ENCODE measurements at places on chromosomes 3 and 15.

- DNase-seq = no peak
These were observed 975 bp downstream of the PCSK6 start for GRCh38 chr15:101488300-101489164.

DNA sequence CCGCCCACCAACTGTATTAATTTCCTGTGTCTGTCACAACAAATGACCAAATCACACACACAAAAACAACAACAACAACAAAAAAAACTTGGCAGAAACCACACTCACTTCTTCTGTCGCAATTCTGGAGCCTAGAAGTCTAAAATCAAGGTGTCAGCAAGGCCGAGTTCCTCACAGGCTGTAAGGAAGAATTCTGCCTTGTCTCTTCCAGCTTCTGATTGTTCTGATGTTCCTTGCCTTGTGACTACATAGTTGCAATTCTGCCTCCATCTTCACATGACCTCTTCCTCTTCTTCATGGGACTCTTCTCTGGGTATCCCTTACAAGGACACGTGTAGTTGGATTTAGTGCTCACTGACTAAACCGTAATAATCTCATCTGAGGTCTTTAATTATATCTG is 61.4 kb downstream of the IL12A start:
- DNase-seq = no peak

- DNase-seq = no peak
These were observed 53.2 kb downstream of the TM4SF4 start for GRCh38 chr3:149527531-149528339.

DNA sequence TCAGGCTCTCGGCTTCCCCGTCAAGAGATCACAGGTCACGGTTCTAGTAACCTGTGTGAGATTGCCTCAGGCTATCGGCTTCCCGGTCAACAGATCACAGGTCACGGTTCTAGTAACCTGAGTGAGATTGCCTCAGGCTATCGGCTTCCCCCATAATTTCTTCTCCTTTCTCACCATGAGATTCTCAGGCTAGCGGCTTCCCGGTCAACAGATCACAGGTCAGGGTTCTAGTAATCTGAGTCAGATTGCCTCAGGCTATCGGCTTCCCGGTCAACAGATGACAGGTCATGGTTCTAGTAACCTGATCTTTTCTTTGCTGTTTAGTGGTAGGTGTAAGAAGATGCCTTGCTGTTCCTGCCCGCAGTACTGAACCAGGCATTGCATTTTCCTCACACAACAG is 418.2 kb upstream of the ZNF717 start:
- no peak for DNase-seq

DNA sequence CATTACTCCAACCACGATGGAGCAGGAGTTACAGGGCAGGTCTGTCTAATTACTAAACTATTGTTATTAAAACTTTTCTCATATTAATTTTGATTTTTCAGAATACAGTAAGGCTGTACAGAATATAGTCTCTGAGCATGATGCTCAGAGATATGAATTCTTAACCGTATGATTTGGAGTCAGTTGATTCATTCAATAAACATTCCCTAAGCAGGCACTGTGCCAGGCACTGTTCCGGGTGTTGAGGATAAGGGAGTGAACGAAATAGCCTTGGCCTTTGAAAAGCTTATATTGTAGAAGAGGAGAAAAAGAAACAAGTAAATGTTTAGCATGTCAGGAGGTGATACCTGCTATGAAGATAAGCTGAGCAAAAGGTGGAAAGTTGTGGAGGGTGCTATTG is 187.3 kb downstream of the KCNAB1 start:
- no peak for DNase-seq

- DNase-seq = no peak
These were observed 37.5 kb downstream of the SLC6A20 start for GRCh38 chr3:45758871-45759270.

- no peak for DNase-seq
These were observed 29.4 kb downstream of the RNU5B-1 start for GRCh38 chr15:65333856-65334255.

DNA sequence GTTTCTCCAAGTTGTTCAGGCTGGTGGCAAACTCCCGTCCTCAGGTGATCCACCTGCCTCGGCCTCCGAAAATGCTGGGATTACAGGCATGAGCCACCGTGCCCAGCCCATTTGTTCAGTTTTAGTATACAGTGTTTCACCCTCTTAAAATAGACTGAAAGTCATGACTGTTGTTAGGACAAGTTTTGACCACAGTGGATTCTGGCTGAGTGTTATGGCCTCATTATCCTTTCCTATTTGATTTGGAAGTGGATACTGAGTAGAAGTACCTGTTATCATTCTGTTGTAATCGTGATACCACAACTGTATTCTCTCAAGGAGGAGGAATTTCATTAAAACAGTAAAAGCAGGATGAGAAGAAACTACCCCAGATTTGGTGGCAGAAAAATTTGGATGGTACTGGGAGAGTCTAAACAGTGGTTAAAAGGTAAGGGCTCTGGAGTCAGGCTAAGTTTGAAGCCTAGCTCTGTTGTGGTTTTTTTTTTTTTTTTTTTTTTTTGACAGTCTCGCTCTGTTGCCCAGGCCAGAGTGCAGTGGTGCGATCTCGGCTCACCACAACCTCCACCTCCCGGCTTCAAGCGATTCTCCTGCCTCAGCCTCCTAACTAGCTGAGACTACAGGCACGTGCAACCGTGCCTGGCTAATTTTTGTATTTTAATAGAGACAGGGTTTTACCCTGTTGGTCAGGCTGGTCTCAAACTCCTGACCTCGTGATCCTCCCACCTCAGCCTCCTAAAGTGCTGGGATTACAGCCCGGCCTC is 2.6 kb downstream of the MAP2K1 start:
- DNase-seq = no peak

- no peak for DNase-seq
These were observed 622.2 kb upstream of the ZNF385D start for GRCh38 chr3:22373182-22373581.

GRCh38 chr3:17709236-17709810 is 33.1 kb downstream of the TBC1D5 start:
- no peak for DNase-seq

DNA sequence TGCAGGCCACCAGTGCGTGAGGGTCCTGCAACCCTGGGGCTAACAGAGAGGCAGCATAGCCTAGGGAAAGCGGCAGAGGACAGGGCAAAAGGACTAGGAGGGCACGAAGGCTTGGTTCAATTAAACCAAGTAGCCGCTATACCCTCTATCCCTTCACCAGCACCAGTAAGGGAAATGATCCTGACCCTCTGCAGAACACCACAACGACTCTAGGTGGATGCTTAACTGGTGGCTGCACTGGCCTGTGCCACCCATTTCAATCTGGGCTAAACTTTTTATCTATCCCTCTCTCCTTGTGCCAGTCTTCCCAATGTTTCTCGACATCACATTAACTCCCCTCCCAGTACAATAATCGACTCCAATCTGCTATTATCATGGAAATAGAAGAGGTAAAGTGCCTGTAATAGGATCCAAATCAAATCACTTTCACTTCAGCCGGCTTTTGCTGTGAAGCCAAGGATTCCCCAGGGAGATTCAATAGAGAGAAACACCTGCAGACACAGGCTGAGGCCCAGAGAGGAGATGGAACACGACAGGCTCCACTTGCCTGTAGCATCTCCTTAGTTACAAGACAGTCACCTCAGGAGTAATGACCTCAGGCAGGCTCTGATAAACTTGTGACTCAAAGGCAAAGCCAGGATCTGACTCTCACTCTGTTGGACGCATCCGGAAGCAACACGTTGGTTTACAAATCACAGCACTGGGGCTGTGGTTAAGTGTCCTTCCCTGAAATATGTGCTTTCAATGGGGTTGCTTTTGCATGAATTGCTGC is 791.6 kb upstream of the ARRDC4 start:
- no peak for DNase-seq

DNA sequence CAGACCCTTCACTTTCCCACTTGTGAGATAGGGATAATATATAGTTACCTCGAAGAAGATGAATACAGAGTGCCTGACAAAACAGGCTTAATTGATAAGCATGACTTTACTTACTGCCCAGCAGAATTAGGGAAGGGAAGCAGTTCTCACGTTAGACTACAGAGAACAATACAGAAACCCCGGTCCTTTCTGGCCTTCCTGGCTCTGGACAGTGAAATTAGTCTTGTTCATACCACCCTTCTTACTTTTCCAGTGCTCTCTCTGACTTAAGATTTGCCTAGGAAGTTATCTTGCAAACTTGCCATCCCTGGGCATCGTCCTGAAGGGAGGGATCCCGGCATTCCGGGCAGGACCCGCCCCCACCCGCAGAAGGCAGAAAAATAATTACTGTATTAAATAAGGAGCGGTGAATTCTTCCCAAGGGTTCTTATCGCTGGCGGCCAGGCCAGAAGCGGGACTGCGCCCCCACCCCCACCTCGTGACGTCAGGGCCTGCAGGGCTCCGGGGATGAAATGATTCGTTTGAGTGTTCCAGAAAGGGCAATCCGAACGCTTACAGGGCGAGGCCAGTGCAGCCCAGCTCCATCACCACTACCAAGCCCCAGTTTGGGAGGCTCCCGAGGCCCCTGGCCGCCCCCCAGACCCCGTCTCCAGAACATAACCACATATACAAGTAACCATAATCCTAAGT is 8.4 kb downstream of the SOX2 start:
- no peak for DNase-seq

DNA sequence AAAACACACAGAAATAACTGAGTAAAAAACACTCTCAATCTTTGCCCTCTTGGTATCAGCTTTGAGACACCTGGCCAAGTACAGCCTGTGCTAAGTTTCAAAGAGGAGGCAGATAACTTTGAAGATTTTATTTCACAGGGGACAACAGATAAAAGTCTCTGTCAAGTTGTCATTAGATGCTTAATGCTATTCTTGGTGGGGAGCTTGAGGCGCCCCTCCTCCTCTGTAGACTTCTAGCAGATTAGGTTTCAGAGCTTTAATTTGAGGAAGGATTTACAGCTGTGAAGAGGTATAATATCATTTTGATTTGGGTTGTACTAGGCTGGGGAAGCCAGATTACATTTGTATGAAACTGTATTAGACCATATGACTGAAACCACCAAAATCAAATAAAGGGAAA is 620.3 kb downstream of the FHIT start:
- no peak for DNase-seq

All from NCI-H460 (cell line).